Activated CD8-positive, alpha-beta memory T cell treated with anti-CD3 and anti-CD28 coated beads for 36 hours (primary cell): ENCODE measurements at places on chromosomes 3 and 15. TPM values are rescaled to one million over a fixed set of nuclear protein-coding genes. Genes with fewer than 3 reads are reported as not detected.

CMTM8 gene
- total RNA-seq, result 5.1 TPM

ANKRD34C gene
- not detected for total RNA-seq

EXOSC7 gene
- total RNA-seq, result 98.0 TPM

LRTM1 gene
- total RNA-seq, result not detected

INSYN1 gene
- not detected for total RNA-seq

SERINC4 gene
- 0.10 TPM for total RNA-seq

GOLGA8T gene
- total RNA-seq, result 0.15 TPM

CSTA gene
- total RNA-seq, result not detected

LRIG1 gene
- 33.8 TPM for total RNA-seq

PLA2G4E gene
- total RNA-seq, result not detected

B3GALNT1 gene
- total RNA-seq, result 3.4 TPM

DUOX2 gene
- total RNA-seq, result 0.02 TPM

TRPM7 gene
- total RNA-seq, result 46.3 TPM

TAGLN3 gene
- total RNA-seq, result 0.57 TPM

GPR176 gene
- 0.06 TPM for total RNA-seq

MYO5A gene
- 30.3 TPM for total RNA-seq

FBXW12 gene
- total RNA-seq, result not detected
